ENCODE measurements at places on chromosomes 7 and 10.

DNA sequence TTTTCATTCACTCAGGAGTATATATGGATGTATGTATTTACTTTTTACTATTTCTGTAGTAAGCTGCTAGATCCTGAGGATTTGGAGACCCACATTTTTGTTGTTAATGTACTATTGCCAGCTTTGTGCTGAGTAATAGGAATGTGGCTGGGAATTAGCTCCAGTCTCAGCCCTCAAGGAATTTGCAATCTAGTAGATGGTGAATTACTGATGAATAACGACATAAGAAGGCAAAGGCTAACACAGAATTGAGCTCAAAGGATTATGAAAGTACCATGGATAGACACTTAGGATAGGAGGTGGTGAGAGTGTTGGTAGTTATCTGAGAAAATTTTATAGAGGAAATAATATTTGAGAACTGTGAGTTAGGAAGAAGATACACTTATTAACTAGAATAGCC is 19.9 kb downstream of the CASD1 start:
- DNase-seq = no peak

DNA sequence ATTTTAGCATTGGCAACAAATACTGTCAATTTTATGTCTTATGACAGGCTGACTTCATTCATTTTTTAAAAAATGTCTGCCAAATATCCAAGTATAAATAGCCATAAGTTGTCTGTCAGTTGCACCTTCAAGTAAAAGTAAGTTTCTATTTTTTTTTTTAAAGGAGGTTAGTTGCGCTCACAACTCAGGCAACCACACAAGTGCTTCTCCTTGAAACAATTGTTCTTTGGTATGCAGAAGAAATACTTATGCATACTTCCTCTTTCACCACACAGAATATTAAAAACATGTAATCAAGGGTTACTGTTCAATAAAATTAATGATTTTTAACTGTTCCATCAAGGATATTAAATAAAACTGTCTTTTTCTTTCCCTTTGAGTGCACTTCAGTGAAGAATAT is 97.9 kb downstream of the RTKN2 start:
- no peak for DNase-seq

GRCh38 chr7:3229904-3230470 is 71.1 kb upstream of the SDK1 start:
- DNase-seq = no peak

- no peak for DNase-seq
Observed at GRCh38 chr10:61439058-61439609, 14.0 kb downstream of the TMEM26 start.

GRCh38 chr10:104351061-104351702 is 2.5 kb upstream of the CFAP58 start:
- no peak for DNase-seq

DNA sequence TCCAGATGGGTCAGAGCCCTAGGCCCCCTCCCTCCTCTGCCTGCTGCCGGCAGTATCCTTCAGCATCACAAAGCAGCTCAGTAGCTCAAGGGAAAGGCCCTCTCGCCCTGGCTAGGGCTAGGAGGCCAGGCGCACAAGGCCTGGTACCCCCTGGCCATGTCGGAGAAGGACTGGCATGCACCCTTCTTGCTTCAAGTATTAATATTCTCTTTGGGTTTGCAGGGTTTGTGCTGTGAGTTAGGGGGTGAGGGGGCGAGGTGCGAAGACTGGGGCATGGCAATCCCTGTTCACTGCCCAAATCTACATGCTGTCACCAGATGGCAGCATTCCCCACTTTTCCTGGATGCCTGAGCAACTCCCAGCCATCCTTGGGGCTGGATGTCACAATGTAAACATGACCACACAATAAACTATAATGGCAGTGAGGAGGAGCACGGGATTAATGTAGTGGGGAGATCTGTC is 105.2 kb downstream of the NEURL1 start:
- DNase-seq = peak; percentile 54

All from GM19239 (cell line).